ENCODE measurements at places on chromosomes 2 and 18.

DNA sequence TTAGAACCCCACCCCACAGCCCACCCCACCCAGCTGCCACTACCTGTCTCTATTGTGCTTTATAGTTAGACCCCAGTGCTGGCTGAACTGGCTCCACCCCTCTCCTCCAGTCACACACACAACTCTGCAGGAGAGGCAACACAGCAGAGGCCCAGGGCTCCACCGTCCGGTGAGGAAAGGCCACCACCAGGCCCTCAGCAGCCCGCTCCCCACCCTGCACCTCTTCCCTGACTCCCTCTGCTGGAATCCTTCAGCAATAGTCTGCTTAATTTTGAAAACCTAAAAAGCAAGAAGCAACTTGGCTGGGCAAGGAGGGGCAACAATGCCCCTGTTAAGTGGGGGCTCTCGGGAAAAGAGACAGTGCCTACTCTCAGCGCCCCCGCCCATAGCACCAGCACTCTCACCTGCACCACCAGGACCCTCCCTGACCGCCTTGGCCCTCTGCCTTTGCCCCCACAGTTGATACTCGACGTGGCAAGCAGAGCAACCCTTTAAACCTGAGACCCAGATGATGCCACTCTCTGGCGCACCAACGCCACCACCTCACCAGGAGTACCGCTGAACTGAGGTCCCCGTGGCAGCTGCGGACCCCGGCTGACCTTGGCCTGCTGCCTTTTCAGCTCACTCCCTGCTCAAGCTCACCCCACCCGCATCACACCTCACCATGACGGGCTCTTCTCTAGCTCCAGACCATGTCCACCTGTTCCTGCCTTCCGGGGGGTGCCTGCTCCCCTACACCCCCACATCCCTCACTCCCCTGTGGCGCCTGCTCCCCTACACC is 45.7 kb downstream of the NDUFA10 start:
- no peak for DNase-seq

GRCh38 chr18:57389271-57389670 is 36.9 kb downstream of the ST8SIA3 start:
- no peak for DNase-seq

DNA sequence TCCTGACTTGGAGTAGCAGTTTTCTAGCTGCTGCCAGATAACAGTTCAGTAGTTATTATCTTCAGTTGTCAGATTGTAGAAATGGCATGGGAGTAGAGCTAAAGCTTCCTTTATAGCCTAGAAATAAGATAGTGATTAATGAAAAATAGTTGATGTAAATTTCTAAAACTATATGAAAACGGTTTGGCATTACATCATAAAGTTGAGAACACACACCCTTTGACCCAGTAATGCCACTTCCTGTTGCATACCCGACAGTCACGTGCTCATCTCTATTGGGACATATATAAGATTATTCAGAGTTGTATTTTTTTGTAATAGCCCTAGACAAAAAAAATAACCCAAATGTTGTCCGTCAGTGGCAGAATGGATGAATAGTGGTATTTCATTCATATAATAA is 39.4 kb upstream of the ASB1 start:
- no peak for DNase-seq

GRCh38 chr2:205107810-205108209 is 562.5 kb downstream of the PARD3B start:
- DNase-seq, result no peak

GRCh38 chr2:8889978-8890377 is 52.6 kb upstream of the KIDINS220 start:
- DNase-seq, result no peak

- peak; percentile 47 for DNase-seq
Measured at GRCh38 chr2:127106457-127106990, 430 bp downstream of the BIN1 start.

- no peak for DNase-seq
Measured at GRCh38 chr2:134505446-134505845, 213.4 kb downstream of the TMEM163 start.

GRCh38 chr2:193114827-193115226 is 920.1 kb upstream of the TMEFF2 start:
- DNase-seq, result peak; percentile 4

- DNase-seq, result no peak
Measured at GRCh38 chr2:7967707-7968405, 714.0 kb upstream of the ID2 start.

DNA sequence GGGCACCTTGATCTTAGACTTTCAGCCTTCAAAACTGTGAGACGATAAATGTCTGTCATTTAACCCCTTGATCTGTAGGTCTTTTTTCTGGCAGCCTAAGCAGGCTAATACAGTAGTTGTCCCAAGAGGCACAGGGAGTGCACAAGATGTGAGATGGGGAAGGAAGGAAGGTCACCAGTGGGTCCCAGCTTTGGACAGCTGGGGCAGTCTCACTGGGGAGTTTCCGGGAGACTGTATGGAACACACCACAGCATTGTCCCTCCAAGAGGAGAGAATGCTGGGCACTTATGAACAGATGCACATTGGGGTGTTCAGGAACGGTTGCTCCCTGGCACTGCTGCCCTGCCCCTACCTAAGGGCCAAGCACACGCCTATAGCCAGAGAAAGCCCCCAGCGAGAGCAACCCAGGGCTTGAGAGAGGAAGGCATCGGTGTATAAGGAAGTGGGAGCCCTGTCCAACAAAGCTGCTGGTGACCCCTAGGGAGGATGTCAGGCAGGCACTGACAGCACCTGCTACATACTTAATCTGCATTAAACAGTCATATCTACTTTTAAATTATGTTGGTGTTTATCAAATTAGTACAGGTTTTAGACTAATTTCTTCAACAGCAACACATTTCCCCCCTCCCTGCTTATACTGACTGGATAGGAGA is 11.6 kb upstream of the NCK2 start:
- DNase-seq, result no peak

- DNase-seq, result no peak
Measured at GRCh38 chr18:31204833-31205232, 42.2 kb upstream of the DSC1 start.

DNA sequence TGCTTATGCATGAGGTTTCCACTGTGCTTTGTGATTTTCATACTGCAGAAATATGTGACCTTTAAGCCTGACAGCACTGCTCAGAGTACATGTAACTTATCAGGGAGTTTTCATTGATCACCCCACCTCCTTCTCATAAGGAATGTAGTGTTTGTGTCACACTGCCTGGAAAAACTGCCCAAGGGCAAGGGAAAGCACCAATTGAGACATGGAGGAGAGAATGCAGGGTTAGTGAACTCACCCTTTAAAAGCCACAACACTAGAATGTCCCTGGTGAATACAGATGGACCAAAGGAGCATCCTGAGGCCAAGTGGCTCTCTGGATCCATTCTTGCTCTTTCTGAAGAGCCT is 147.2 kb upstream of the SPATS2L start:
- no peak for DNase-seq

DNA sequence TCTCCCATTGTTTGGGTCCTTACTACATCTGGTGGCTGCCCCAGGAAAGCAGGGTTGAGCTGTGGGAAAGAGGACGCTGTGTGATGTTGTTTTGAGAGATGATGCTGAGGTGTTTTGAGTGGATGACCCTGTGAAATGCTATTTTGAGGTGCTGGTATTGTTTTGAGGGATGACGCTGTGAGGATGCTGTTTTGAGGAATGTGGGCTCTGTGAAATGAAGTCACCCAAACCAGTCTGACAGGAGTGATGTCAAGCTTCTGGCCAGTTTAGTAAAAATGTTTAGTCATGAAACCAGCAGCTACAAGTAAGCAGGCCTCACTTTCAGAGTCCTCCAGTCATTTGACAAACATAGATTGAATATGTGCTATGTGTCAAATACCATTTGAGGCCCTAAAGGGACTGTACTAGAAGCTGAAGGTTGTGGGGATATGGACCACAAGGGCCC is 16.1 kb upstream of the PUM2 start:
- no peak for DNase-seq

- DNase-seq, result peak; percentile 97
Measured at GRCh38 chr2:37786854-37787253, 115.4 kb upstream of the CDC42EP3 start.

DNA sequence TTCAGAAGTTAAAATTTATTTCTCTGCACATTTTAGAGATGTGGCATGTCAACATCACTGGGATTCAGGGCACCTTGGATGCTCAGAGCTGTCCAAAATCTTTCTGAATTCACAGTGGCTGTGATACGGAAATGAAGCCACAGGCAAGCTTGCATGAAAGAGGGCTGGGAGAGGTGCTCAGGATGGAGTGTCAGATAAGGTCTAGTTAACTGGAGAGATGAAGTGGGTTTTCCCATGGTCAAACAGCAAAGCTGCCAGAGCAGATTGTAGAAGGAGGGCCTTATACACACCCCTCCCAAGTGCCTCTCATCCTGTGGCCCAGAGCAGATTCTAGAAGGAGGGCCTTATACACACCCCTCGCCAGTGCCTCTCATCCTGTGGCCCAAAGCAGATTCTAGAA is 286.8 kb upstream of the PXDN start:
- no peak for DNase-seq

DNA sequence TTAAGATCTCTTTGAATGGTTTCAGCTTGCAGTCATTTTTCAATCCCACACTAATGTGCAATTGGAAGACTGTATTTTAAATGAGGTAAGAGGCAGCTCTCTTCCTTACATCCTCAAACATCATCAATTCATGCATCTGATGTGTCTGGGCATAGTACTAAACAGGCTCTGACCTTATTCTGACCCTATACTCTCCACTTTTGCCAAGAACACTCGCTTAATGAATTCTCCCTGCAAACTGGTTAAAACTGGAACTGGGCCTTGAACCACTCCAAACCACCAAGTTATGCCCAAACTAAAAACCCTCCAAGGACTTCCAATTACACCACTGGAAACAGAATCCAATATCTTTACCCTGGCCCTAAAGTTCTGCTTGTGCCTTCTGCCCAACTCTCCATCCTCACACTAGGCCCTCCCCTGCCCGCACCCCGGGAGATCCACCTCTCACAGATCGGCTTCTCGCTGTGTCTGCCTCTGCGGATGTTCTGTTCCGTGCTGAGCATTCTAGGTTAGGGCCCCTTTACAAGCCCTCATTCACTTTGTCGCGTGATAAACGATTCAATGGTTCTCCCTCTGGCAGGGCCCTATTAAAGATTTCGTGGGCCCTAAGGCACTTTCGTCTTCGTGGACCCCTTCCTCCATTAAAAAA is 1.2 kb downstream of the M1AP start:
- no peak for DNase-seq

GRCh38 chr2:124663645-124663997 is 638.5 kb downstream of the CNTNAP5 start:
- no peak for DNase-seq

GRCh38 chr2:157565550-157565949 is 63.1 kb downstream of the ACVR1C start:
- DNase-seq, result no peak

GRCh38 chr2:186853951-186854350 is 5.0 kb upstream of the ZSWIM2 start:
- no peak for DNase-seq

DNA sequence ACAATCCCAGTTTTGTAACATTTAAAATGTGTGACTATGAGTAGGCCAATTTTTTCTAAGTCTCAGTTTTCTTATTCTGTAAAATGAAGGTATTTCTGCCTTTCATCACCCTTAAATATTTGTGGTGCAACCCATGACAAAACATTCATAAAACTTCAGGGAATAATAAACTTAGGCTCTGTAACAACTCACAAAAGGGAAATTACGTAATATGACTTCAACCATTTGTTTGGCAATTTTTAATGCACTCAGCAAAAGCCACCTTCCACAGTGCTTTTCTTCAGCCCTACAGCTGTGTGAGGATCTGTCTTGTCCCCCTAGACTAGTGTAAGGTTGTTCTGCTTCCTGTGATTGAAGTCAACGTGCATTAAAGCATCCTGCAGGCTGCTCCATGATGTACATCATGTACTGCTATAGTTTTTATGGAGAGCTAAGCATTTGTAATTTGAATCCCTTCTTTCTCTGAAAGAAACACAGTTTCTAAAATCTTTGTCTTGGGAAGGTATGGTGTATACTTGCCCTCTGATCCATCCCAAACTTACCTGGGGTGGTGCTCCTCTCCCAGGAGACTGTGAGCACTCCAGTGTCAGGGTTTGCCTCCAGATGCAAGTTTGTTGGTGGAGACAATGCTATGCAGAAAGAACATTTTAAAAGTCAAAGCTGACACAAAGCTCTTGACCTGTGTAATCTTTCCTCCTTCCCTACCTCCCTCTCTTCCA is 39.1 kb downstream of the FN1 start:
- DNase-seq, result no peak

DNA sequence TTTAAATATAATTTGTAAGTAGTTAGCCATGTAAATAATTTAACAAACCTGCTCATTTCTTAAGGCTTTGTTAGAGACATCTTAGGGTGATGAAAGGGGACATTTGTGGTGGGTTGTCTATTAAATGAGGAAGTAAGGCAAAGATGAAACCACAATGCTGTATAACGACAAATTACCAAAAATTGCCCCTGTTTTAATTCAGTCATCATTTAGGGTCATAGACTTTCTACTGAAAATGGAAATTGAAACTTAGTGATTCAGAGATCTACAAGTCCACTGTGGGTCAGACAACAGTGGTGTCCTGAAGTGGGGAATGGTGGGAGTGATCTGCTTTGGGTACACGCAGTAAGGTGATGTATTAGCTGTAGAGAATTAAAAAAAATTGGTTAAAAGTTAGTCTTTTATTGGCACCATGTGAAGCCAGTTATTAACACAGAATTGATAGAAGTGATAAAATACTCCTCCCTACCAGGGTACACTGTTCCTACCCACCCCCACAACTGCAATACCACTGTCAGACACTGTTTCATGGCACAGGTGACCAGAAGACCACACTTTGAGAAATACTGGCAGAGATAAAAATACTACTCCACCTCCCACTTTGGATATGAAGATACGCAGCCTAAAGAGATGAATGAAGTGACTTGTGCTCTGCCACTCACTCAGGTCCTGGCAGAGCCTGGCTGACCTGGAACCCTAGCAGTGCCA is 13.4 kb downstream of the CERS6 start:
- DNase-seq, result no peak

DNA sequence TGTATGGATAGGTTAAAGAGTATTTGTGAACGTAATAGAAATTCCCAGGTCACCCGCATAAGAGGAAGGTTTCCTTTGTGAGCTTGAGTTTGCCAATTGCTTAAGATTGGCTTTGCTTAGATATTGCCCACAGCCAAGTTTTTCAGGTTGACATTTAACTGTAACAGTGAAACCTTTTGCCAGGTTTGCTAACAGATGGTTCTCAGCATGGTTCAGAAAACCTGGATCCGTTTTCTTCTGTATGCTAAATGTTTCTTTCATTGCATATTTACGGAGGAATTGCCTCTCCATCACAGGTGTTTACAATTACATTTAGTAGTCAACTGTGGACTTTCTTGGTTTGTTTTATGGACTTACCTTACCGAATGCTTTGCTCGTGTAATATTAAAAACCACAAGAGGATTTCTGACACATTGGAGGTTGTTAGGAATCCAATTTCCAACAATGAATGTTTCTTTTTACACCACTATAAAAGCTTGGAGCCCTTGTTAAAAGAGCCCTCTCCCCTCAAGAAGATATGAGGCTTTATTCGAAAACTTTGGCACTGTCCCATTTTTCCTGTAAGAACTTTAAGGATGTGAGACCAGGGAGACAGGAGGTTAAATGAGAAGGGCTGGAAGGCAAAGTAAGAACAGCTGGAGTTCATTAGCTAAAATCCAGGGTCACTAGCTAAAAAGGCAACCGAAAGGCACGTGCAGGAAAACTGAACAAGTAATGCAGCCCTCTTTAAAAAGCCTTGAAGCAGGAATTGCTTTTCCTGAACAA is 7.8 kb downstream of the CDK15 start:
- peak; percentile 97 for DNase-seq
